ENCODE measurements at places on chromosomes 5 and 9.

DNA sequence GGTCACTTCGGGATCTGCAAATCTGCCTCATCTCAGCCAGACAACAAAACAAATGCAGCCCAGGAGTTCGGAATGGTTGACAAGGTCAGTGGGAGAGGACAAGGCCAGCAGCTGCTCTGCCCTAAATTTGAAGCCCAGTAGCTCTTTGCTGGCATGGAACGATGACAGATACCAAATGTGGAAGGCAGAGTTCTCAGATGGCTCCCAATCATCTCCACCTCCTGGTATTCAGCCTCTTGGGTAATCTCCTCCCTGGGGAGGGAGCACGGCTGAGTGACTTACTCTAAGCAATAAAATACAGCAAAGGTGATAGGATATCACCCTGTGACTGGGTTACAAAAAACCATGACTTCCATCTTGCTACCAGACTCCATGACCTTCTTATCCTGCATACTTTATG, 172.8 kb downstream of the ENTREP1 start:
- no peak for DNase-seq

- DNase-seq: no peak
Observed at GRCh38 chr9:27426511-27427271, 97.4 kb upstream of the IFNK start.

GRCh38 chr9:16653491-16654399, 216.7 kb downstream of the BNC2 start:
- DNase-seq: no peak

- DNase-seq: no peak
Observed at GRCh38 chr5:132099076-132099748, 25.6 kb downstream of the CSF2 start.

GRCh38 chr5:33834334-33834733, 57.5 kb downstream of the ADAMTS12 start:
- DNase-seq: no peak

DNA sequence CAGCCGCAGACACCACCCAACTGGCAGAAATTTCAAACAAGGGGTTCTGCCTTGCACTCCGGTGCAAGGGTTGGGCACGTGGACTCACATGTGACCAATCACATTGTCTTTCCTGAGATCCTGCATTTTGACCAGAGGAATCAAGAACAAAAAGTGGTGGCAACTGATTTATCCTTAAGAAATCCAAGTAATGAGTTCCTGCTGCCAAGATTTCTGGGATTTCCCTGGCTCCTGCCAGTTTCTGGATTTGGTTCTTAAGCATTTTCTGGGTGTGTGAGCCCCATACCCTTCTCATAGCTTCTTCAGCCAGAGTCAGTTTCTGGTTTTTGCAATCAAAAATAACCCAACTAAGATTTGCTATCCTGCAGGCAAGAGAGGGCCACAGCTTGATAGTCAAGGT, 17.4 kb upstream of the KCNIP1 start:
- DNase-seq: no peak

DNA sequence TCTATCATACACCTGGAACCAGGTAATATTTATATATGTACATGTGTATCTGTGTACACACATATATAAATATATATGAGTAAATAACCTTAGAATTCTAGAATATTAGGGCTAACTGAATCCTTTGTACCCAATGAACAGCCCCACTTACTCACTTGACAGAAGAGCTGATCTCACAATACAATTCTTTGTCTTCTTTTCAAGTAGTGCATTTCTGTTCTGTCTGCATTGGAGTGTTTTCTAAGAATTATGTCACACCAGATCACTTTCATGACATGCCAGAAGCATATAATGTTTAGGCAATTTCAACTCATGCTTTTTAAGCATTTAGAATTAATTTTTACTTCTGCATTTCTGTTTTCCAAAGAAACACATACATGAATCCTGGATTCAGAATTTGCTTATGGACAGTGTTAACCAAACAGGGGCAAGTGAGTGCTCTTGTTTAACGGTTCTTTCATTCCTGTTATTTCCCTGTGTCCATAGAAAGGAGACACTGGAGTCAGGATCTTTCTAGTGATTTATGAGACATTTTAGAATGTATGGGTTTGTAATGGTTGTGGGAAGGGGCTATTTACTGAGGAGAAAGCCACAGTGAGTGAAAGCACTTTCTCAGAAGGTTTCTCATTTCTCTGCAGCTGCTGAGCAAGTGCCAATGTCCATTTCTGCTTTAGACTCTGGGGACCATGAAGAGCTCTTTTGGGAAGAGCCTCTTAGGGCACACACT, 123.2 kb downstream of the RMI1 start:
- DNase-seq: no peak

DNA sequence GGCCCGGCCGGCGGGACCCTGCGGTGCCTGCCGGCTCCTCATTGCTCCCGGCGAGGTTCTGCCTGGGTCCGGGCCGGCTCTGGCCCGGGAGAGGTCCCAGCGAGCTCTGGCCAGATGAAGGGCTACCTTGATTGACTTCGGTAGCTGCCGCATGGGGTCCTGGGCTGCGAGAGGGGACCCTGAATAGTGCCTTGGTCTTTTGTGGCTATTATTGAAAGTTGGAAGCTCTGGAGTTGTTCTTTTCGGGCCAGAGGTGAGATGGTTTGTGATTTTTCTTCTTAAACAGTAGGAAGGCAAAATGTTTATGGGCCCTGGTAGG, 635 bp downstream of the NAA35 start:
- DNase-seq: no peak

DNA sequence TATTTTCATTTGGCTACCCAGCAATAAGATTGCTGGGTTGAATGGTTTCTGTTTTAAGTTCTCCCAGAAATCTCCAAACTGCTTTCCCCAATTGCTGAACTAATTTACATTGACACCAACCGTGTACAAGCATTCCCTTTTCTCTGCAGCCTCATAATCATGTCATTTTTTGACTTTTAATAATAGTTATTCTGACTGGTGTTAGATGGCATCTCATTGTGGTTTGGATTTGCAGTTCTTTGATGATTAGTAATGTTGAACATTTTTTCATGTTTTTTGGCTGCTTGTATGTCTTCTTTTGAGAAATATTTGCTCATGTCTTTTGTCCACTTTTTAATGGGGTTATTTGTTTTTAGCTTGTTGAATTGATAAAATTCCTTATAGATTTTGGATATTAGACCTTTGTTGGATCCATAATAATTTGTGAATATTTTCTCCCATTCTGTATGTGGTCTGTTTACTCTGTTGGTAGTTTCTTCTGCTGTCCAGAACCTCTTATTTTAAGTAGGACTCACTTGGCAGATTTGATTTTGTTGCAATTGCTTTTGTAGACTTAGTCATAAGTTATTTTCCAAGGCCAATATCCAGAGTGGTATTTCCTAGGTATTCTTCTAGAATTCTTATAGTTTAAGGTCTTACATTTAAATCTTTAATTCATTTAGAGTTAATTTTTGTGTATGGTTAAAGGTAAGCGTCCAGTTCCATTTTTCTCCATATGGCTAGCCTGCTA, 793.7 kb downstream of the BRINP1 start:
- no peak for DNase-seq

GRCh38 chr5:169763376-169764017, 126.4 kb downstream of the DOCK2 start:
- DNase-seq: no peak

GRCh38 chr5:21419383-21419782, 1431.4 kb upstream of the CDH18 start:
- no peak for DNase-seq

DNA sequence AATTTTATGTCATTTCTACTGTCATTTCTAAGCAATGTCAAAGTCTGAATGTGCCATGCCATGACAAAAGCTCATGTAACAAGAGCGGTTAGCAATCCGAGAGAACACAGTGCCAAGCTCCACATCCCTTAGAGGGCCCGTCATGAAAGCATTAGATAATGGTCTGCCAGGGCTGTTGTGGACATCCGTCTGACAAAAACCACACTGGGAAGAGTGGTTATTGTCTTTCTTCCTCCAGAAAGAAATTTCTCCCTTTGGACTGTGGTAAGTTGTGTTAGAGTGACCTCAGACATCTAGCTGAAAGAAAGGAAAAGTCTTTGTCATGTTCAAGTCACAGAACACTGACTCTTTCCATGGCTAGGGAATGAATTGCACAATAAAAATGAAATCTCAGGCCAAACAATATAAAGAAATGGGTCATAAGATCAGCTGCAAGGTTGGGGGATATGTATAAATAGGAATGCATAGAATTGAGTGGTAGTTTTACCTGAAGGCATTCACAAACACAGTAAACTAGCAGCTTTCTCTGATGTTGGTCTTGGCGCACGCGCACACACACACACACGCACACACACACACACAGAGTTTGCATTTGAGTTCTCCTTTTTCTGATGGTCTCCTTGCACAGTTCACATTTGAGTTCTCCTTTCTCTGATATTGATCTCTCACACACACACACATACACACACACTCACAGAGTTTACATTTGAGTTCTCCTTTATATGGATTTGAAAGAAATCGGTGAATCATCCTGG, 5.3 kb downstream of the SLC1A3 start:
- no peak for DNase-seq

GRCh38 chr9:124032247-124032646, 20.7 kb downstream of the LHX2 start:
- no peak for DNase-seq

DNA sequence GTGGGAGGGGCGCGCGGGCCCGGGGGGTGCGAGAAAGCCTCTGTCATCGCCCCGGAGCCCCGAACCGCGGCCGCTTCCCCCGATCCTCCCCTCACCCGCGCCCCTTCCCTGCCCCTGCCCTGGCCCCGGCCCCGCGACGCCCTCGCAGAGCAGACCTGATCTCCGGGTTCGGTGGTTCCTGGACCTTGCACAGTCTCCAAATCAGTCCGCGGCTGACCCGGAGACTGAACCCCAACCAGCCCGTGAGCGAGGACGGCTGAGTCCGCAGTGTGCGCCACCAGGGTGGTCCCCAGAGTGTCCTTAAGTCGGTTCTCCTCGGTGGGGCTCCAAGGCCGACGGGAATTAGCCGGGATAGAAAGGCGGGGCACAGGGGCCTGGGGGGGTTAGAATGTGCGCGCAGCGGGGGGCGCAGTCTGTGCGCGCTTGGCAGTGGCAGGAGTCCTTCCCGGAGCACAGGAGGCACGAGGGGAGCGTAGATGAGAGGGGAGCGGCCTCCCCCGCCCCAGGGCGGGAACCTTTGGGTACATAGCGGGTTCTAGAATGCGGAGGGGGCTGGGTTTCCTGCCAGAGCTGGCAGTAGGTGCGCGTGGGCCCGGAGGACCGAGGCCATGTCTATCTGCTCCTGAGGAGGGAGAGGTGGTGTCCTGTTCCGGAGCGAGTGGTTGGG, 779 bp downstream of the PKN3 start:
- DNase-seq: no peak
